ENCODE measurements at places on chromosomes 16 and 17.

DNA sequence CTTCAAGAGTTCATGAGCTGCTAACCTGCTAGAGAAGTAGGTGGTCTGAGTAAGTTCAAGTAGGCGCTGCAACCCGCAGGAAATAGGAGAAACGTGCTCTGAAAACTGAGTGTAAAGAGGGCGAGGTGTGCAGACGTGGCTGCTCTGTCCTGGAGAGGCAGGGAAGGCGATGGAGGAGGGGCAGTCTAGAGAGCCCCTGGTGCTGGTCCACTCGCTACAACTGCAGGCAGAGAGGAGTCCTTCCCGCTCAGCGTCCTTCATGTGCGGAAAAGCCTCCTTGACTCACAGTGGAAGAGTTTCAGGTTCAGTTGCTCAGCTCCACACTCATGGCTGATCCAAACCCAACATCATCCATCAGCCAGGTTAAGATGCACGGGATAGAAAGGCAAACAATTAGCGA lies 12.1 kb downstream of the ABCA3 start:
- DNase-seq: no peak

DNA sequence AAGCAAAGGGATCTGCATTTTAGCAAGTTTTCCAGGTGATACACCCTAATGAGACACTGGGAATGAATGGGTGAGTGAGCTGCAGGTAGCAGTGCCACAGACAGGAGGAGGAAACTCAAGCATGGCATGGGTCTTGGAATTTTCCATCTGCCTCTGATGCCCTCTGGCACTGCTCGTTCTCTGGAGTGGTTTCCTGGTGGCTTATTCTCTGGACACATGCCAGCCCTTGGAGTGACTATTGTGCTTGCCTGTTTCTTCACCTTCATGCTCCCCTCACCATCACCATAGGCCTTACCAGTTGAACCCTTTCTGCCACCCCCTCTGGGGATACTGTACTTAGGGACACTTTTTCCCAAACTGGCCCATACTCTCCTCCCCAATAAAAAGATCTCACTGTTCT lies 1.6 kb downstream of the COASY start:
- DNase-seq: no peak

- peak; percentile 69 for DNase-seq
Observed at GRCh38 chr17:78133971-78134898, 3.7 kb downstream of the TMC8 start.

DNA sequence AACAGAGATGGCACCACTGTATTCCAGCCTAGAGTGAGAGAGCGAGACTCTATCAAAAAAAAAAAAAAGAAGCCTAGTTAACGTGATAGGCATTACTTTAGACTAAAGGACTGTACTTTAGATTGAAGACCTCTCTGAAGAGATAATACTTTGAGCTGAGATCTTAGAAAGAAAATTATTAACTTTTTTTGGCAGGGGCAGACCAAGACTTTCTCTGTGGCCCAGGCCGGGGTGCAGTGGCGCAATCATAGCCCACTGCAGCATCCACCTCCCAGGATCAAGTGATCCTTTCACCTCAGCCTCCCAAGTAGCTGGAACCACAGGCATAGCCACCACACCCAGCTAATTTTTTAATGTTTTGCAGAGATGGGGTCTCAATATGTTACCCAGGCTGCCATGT lies 75.7 kb upstream of the TNRC6A start:
- DNase-seq: no peak

GRCh38 chr17:41618341-41619035 lies 5.9 kb downstream of the KRT17 start:
- no peak for DNase-seq

DNA sequence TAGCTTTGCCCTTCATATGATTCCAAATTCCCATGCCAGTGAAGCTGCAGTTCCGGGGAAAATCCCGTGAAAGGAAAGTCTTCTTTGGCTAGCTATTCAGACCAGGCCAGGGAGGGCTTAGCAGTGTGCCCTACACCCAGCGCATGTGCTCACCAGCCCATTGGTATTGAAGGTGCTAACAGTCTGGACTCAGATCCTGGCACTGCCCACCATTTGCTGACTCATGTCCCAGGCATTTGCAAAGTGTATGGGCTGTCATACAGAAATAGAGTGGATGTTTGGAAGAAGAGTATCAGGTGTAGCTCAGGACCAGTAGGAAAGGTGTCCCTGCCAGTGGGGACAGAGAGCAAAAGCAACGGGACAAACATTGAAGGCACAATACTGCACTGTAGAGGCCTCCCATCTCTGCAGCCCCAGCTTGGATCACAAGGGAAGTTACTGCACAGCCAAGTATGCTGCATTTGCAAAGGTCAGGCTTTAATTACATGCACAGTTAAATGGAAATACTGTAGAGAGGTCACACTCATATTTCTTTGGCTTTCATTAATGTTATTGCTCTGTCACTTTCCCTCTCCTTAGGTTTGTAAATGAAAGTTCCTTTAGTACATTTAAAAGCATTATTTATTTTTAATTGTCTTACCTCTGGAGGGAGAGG lies 220.0 kb downstream of the IRX3 start:
- DNase-seq: peak; percentile 39

DNA sequence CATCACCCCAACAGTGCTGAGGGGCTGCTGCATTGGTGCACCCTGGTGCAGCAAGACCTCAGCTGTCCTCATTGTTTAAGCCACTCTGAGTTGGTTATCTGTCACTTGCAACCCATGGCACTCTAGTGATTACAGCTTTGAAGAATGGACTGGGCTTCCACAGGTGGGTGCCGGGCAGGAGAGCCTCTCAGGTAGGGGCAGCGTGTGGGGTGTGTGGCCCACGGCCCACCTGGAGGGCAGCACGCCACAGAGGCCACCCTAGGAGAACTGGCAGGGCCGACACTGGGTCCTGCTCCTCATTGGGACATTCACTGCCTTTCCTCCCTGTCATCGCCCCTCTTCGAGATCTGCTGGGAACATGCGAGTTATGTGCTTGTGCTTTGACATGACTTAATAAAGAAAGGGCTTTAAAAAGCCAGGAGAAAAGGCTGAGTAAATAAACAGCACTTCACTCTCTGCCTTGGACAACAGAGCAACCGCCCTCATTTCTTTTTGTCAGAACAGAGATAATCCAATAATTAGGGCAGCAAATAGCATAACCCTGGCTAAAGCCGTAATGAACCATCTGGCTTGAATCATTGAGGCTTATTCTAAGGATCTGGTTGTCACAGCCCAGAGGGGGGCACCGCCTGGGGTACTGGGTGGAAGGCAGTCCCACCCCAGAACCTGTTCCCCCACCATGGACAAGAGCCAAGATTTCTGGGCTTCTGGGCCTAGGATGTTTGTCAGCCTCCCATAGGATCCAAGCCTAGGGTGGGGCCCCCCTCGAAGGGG lies 3.0 kb downstream of the DOC2B start:
- no peak for DNase-seq

DNA sequence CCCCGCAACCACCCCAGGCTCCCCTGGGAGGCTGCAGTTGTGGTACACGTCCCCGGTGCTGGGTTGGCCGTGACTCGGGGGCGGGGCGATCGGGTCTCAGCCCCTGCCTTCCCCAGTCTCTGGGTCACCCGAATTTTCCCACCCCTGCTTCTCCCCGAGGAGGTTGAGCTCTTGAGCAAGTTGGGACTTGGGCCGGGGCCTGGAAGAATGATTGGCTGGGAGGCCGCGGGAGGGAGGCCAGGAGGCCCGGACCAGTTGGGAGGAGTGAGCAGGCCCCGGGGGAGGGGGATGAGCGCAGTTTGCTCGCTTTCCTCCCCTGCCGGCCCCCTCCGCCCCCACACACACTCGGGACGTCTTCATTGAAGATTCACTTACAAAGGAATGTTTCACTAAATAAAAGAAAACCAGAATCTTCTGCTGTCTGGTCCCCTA lies 4.5 kb upstream of the HEXIM1 start:
- no peak for DNase-seq

GRCh38 chr16:81101702-81102101 lies 5.5 kb upstream of the GCSH start:
- no peak for DNase-seq

GRCh38 chr17:41522301-41523224 lies 3.9 kb upstream of the KRT15 start:
- DNase-seq: no peak

DNA sequence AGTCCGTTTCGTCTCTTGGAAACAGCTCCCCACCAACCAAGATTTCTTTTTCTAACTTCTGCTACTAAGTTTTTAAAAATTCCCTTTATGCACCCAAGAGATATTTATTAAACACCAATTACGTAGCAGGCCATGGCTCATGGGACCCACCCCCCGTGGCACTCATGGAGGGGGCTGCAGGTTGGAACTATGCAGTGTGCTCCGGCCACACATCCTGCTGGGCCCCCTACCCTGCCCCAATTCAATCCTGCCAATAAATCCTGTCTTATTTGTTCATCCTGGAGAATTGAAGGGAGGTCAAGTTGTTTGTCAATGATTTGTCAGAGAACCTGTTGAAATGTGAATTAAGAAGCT lies 48.2 kb downstream of the IL21R start:
- no peak for DNase-seq

- no peak for DNase-seq
Observed at GRCh38 chr17:67838538-67838937, 13.2 kb downstream of the BPTF start.

DNA sequence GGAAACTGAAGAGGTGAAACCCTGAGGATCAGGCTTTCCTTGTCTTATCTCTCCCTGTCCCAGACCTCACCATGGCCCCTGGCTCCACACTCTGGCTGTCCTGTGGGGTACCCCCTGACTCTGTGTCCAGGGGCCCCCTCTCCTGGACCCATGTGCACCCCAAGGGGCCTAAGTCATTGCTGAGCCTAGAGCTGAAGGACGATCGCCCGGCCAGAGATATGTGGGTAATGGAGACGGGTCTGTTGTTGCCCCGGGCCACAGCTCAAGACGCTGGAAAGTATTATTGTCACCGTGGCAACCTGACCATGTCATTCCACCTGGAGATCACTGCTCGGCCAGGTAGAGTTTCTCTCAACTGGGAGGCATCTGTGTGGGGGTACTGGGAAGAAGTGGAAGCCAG lies 1.4 kb downstream of the CD19 start:
- no peak for DNase-seq

- DNase-seq: no peak
Observed at GRCh38 chr17:78747488-78747887, 34.6 kb downstream of the CYTH1 start.

- DNase-seq: no peak
Observed at GRCh38 chr16:694187-694862, 4.1 kb upstream of the WDR24 start.

- DNase-seq: no peak
Observed at GRCh38 chr16:87271256-87271655, 45.9 kb downstream of the C16orf95 start.

DNA sequence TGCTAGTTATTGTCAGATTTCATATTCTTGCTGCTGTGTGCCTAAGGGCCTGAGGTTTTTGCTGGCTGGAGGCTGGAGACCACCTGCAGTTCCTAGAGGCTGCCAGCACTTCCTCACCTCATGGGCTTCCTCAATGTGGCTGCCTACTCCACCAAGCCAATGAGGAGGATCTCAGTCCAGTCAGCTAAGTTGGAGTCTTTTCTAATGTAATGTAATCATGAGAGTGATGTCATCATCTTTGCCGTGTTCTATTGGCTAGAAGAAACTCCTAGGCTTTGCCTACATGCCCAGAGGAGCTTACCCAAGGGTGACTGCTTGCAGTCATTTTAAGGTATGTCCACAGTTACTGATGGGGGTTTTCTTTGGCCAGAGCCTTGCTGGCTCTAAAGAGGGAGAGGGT lies 53.0 kb downstream of the SOCS3 start:
- no peak for DNase-seq

- DNase-seq: no peak
Observed at GRCh38 chr17:72416054-72416675, 295.3 kb downstream of the SOX9 start.

DNA sequence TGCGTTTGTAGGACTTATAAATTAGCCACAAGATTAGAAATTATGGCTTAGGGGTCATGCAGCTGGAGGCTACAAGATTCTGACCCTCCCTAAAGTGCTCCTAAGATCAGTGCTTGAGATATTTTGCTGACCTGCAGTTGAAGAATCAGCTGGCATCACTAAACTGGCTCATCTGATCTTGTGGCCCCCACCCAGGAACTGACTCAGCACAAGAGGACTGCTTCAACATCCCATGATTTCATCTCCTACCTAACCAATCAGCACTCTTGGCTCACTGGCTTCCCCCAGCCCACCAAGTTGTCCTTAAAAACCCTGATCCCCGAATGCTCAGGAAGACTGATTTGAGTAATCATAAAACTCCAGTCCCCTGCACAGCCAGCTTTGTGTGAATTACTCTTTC lies 86.4 kb upstream of the ERCC4 start:
- DNase-seq: no peak

DNA sequence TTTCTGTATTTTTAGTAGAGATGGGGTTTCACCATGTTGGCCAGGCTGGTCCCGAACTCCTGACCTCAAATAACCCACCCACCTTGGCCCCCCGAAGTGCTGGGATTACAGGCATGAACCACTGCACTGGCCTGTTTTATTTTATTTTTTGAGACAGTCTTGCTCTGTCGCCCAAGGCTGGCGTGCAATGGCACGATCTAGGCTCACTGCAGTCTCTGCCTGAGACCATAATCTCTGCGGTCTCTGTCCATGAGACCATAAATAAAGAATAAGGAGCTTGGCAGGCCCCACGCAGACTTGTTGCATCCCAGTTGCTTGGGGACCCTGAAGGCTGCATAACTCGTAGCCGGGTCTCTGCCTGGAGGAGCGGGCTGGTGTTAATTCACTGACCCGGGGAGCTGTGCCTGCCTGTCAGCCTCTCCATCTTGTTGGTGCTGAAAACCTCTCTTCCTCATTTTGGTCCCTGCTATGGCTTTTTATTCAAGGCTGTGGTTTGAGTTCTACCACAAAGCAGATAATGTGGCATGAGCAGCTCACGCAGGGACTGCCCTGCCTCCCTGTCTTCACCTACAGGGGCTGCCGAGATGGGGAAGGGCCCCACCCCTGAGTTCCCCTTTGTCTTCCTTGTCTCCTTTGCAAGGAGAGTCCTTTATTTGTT lies 82.1 kb downstream of the MSI2 start:
- no peak for DNase-seq

GRCh38 chr16:14672403-14672971 lies 21.6 kb downstream of the PLA2G10 start:
- no peak for DNase-seq

DNA sequence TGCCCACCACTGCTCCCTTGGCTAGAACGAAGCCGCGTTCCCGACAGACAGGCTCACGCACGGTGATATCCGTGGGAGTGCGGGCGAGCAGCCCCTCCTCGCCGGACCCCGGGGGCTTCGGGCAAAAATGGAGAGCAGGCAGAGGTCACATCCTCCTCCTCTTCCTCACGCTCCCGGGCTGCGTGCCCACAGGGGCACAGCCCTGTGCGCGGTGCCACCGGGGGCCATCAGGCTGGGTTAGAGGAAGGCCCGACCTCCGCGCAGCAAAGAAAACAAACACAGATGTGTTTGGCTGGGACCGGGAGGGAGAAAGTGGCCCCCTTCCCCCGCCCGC lies 519 bp upstream of the NTN1 start:
- DNase-seq: no peak

GRCh38 chr17:38562903-38563302 lies 42.8 kb downstream of the SRCIN1 start:
- DNase-seq: no peak
